ENCODE measurements at places on chromosomes 5 and 9.
A peak's percentile ranks its signal among the peaks of the same experiment; 100 is the strongest.

- DNase-seq: no peak
Observed at GRCh38 chr5:160869989-160870521, 18.0 kb upstream of the ATP10B start.

DNA sequence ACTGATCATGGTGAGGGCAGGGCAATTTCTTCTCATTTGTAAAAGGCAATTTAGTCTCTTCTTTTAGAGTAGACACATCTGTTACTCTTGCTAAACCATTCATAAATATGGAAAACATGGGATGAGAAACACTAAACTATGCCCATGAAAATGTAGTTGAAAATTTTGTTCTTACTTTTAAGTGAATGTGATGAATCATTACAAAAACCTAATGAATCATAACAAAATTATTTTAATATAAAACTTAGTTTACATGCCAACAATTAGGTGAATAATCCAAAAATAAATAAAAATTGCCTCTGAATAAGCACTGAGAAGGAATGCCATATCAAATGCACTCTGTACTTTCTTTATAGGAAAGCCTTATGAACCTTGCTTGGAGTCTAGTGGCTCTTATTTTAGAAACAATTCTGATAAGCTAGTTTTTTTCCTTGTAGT is 297.7 kb upstream of the EFNA5 start:
- no peak for DNase-seq

GRCh38 chr9:36770025-36770424 is 197.3 kb downstream of the MELK start:
- DNase-seq: no peak

- no peak for DNase-seq
Observed at GRCh38 chr5:38731461-38731860, 114.4 kb upstream of the OSMR start.

GRCh38 chr5:27788184-27788583 is 749.8 kb upstream of the CDH9 start:
- DNase-seq: no peak

GRCh38 chr5:133921069-133921468 is 47.4 kb downstream of the C5orf15 start:
- DNase-seq: no peak

- DNase-seq: peak; percentile 41
Observed at GRCh38 chr5:55324815-55325418, 17.1 kb downstream of the MTREX start.

GRCh38 chr9:5310851-5311250 is 6.3 kb upstream of the RLN2 start:
- no peak for DNase-seq

DNA sequence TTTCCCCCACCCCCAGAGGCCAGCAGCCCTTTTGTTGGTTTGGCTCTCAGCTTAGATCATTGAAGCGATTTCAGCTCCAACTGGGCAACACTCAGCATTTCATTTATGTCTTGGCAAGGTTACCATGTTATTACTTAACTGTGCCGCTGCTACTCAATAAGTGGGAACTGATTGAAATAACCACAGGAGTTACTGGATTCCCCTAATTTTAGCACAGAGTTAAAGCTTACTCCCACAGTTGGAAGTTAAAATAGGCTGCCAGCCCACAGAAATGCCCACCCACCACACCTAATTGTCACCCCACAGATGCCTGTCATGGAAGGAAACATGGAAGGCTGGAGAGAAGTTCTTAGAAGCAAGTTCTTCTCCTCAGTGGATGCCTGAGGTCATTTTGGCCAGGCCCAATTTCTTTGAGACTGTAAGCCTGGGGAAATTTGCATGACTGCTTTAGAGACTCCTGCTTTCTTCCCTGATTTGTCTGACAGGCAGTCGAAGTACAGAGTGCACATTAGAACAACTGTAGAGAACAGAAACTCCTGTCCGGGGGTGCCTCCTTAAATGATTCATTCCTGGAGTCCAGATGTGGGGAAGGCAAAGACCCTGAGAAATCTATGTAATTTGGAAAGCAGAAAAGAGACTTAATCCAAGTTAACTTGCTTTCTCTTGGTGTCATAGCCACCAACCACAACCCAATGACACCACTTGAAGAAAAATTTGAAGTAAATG is 370.0 kb downstream of the ZSWIM6 start:
- no peak for DNase-seq

GRCh38 chr5:68683632-68684036 is 410.2 kb upstream of the SLC30A5 start:
- peak; percentile 56 for DNase-seq

GRCh38 chr9:33690143-33690933 is 105.0 kb upstream of the PRSS3 start:
- DNase-seq: peak; percentile 23

DNA sequence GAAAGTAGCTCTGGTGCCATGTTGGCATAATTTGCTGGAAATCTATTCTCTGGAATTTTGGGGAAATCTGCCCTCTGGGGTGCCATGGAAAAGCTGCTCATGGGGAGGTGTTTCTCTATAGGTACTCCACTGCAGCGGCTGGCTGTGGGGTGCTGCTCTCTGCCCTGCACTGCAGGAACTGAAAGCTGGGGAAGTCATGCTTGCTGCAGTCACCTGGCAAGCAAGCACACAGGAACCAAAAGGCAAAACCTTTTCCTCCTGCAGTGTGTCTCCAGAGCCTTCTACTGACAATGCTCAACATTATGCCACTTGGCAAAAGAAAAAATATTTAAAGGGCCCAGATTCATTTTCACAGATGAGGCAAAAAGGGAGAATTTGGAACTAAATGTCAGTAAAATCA is 25.8 kb upstream of the CARNMT1 start:
- DNase-seq: no peak

- DNase-seq: no peak
Observed at GRCh38 chr9:93896496-93897033, 58.6 kb downstream of the BARX1 start.

GRCh38 chr9:84953797-84954705 is 284.5 kb downstream of the NTRK2 start:
- peak; percentile 40 for DNase-seq

- no peak for DNase-seq
Observed at GRCh38 chr5:77437194-77437593, 54.9 kb downstream of the WDR41 start.

DNA sequence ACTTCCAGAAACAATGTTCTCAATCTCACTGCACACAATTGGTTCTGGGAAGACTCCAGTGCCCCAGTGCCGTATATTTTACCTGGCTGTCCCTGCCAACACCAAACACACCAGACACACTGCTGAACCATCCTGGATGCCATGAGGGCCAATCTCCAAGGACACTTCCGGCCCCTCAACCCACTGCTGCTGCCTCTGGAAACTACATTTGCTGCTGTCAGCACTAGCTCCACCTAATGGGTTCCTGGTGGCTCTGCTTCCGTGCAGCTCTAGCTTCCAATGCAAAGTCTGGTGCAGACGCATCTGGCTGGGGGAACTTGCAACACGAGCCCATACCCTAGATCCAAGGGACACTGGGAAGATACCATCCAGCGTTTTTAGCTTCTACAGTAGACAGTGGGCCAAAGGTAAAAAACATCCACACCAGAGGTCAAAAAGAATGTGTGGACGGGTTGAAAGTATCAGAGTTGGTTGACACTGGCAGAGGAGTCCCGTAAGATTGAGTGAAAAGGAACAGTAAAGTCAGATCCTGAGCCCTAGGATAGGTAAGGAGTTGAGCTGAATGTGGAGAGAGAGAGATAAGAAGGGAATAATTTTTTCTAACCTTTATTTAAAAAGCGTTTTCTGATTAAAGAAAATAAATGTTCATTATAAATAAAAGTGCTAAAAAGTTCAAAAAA is 99.7 kb upstream of the KIF2A start:
- DNase-seq: no peak

DNA sequence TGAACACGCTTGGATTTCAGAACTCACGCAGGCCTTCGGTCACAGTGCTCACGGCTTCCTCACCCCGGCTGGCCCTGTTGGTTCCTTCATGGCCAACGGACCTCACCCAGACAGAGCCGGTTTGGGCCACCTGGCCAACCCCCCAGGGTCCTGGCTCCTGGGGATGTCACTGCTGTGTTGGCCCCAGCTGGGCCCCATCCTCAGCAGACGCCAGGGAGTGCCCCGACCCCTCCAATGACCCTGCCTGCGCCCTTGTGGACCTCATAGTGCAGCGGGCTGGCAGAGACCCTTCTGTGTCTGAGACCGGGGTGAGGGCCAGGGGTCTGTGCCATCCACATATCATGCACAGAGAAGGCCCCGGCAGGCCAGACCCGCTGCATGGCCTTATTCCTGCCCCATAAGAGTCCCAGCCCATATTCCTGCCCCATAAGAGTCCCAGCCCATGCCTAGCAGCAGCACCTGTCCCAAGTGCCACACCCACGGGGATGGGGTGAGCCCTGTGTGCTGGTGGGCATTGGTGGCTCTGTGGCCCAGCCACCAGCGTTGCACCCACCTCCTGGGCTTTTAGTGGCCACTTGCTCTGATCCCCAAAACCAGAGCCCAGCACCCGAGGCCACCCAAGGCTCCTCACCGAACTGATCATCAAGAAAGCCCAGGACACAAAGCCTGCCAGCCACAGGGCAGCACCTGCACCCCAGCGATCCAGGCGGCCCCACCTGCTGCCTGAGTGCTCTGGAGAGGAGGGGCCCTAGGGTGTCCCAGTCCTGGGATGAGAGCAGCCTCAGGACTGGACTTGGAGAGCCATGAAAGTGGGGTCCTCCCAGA is 1.3 kb upstream of the LPCAT1 start:
- DNase-seq: no peak

DNA sequence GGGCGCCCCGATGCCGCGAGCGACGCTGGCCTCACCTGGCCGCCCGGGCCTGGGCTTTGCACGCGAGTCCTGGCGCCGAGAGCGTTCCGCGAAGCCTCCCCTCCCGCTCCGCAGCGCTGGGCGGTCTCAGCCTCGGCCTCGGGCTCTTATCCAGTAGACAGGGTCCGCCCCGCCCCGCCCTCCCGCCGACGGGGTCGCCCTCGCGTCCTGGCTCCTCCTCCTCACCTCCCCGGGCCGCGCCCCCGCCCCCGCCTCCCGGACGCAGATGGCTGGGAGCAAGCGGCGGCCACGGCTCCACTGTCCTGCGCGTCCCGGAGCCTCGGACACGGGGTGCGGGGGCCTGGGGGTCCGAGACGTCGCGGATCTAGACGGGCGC is at the start of gene SLC6A3:
Gene SLC6A3 (minus strand): TSS at position 128 of the 376 bp plus-strand sequence. CDS start 2,243 bp downstream, outside the sequence.
- DNase-seq: peak; percentile 5

DNA sequence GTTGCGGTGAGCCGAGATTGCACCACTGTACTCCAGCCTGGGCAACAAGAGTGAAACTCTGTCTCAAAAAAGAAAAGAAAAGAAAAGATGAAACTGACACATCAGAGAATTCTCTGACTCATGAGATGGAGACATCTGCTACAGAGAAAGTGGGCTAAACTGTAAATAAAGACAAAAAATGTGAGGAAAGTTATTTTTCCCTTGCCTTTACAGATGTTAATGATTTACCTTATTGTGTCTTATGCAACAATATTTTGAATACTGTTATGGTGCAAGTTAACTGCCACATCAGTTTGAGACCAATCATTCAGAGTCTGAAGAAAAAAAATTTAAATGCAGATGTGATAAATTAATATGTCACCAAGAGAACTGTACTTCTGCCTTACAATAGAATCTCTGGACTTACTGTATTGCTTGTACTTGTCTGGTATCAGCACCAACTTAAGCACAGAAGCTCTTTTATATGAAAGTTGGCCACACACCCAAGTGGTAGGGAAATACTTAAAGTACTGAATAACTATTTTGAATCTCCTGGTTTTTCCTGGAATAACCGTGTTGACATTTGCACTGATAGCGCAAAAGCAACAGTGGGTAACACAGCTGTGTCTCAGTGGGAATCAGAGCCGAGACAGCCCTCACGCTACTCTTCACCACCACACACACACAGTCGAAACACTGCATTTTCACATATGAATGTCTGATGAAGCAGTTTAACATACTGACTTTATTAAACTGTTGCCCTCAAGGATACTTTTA is 169.9 kb downstream of the FANCC start:
- DNase-seq: no peak

DNA sequence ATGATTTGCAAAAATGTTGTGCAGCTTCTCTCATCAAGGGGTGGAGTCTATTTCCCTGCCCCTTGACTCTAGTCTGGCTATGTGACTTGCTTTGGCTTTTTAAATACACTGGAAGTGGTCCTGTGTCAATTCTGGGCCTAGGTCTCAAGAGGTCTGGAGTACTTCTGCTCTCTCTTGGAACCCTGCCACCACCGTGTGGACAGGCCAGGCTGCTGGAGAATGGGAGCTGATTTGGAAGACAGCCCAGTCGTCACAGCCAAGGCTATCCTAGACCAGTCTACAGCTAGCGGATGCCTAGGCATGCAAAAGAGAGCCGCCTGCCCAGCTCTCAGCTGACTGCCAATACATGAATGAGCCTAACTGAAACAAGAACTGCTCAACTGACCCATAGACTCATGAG is 56.7 kb upstream of the CLINT1 start:
- no peak for DNase-seq
